ENCODE measurements at places on chromosomes 1 and 21.

GRCh38 chr21:41632748-41633475 is 125.0 kb upstream of the TMPRSS2 start:
- DNase-seq, result no peak

- DNase-seq, result peak; percentile 21
Measured at GRCh38 chr1:41240781-41241353, 1.2 kb downstream of the SCMH1 start.

DNA sequence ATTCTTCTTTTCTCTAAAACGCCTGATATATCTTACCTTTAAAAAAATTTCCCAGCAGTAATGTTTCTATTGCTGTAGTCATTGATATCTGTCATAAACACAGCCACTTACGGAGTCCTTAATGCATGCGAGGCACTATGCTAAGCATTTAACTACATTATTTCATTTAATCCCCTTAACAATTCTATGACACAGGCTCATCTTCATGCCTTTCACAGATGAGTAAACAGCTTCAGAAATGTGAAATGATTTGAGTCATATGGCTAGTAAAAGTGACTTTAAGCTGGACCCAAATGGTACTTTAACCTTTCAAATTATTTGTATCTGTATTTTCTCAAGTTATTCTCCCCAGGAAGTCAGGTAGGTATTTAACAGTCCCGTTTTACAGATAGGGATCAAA is 125.1 kb upstream of the FGGY start:
- DNase-seq, result no peak

DNA sequence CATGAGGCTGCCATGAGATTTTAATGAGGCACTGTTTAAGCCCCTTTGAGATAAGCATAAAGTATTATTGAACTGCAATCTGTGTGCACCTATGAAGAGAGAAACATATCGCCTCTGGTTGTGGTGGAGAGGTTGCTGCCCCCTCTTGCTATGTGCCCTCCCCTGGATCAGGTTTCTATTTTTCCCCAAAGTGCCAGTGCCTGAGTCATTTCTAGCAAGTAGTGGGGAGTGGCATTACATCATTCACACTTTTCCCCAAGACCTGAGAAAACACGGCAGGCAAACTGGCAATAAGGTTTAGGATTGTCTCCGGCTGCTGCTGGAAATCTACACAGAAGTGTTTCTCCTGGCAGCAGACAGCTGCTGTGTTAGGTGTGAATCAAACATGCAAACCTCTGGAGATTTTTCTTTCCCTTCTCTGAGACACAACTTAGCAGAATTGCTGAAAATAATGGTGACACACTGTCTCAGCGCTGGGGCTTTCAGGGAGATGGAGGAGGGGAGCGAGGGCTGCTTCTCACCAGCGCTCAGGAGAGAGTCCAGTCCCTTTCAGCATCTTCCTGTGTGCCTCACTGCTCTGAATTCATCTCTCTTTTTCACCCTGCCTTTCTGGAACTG is 13.7 kb upstream of the RGS16 start:
- no peak for DNase-seq

DNA sequence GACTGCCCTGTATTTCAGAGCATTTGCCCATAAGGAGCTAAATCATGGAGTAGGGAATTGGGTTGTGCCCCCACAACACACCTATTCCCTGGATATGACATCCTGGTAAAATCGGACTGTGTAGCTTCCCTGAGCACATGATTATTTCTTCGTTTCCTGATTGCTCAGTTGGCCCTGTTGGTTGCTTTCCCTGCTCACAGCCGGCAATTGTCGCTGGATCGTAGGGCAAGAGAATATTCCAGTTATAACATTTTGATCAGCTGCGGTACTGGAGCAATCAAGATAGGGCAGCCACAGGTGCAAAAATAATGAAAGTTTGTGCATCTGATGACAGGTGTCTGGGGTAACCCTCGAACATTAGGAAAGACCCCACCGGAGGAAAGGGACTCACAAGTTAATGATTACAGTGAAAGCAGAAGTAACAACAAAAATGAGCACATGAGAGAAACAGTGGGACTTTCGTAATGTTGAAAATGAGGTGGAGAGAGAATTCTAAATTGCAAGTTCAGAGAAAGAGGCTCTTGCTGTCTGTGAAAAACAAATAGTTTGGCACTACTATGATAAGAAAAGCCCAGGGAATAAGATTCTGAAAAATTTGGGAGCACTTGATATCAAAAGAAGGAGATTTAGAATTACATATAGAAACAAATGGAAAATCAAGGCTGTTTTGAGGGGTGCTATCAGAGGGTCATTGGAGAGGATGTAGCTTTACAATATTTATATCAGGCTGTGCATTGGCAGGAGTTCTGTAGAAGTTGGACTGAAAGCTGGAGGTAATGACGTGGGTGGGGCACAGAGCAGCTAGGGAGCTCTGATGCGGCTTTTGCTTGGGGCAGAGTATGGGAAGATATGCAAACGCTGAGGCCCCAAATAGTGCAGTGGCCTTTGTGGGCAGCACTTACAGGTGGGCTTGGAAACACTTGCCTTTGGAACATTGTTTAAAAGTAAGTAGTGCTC is at the start of gene MAB21L3:
Gene MAB21L3, plus strand, starts transcription at position 833 of the 957 bp plus-strand sequence. CDS start 1,217 bp downstream, outside the sequence.
- DNase-seq, result no peak

DNA sequence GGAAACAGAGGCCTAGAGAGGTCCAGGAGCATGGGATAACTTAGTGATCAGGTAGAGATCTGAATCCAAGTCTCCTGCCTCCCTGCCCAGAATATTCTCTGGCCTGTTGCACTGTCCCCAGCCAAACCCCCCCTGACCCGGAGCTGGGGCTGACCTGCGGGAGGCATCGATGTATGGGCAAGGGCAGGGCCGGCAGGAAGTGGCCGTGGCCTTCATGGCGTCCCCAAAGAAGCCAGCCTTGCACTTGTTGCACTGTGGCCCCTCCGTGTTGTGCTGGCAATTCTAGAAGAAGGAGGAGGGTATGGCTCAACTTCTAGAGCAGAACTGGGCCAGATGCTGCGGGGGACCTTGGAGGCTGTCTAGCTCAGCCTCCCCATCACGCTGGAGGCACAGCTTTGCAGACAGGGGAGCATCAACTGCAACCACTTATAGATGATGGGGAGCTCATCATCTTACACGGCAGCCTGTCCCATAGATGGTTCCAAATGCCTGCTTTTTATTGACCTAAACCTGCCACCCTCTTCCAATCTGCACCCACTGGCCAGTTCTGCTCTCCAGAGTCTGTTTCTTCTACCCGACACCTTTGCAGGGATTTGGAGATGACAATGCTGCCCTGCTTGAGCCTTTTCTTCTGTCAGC is 58.2 kb downstream of the HSPG2 start:
- no peak for DNase-seq

Measured in AG08396 (cell line).